ENCODE measurements at places on chromosomes 7 and 10. TPM values are rescaled to one million over a fixed set of nuclear protein-coding genes. Genes with fewer than 3 reads are reported as not detected.

DNA sequence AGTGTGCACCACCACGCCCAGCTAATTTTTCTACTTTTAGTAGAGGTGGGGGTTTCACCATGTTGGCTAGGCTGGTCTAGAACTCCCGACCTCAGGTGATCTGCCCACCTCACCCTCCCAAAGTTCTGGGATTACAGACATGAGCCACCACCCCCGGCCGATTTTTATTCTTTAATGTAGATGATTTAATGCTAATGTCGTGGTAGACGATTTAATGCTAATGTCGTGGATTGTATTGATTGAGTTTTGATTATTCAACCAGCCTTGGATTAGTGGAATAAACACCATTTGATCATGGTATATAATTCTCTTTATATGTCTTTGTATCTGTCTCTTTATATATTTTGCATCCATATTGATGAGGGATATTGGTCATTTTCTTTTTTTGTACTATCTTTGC, 52.6 kb downstream of the OGDH start:
- DNase-seq: no peak

DNA sequence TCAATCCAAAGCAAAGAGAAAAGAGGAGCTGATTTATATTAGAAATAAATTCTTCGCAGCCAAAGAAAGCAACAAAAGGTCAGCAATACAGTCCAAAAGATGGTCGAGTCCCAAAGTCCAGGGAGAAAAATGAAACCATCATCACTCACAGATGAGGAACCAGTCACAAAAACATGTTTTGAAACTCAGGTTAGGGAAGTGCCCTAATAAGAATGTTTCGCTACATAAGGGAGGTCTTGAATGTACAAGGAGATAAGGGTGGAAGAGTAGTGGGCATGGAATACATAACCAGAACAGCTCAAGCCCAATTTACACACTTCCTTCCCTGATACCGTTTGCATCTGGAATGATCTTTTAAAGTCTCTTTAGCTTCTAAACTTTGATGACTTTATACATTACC, 53.6 kb downstream of the VPS41 start:
- no peak for DNase-seq

NYAP1 gene
- polyA plus RNA-seq: 0.06 TPM

DNA sequence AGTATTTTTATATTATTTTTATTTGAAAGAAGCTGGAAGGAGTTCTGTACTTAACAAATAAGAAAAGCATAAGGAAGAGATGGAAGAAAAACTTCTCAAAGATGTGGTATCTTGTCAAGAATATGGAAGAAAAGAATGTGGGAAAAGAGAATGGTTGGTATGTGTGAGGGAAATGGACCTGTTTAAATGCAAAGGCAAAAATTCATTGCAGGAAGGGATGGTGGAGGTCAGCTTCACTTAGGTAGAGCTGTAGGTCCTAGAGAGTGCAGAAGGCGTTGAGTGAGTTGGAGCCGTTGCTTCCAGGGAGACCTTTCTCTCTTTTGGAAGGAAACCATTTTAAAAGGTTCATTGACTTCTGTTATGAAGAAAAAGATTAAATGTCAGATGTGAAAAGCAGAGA, 107.3 kb downstream of the EXOC4 start:
- no peak for DNase-seq

GRCh38 chr7:16062269-16062668, 359.1 kb downstream of the CRPPA start:
- peak; percentile 70 for DNase-seq

FRA10AC1 gene
- polyA plus RNA-seq: 21.6 TPM

DNA sequence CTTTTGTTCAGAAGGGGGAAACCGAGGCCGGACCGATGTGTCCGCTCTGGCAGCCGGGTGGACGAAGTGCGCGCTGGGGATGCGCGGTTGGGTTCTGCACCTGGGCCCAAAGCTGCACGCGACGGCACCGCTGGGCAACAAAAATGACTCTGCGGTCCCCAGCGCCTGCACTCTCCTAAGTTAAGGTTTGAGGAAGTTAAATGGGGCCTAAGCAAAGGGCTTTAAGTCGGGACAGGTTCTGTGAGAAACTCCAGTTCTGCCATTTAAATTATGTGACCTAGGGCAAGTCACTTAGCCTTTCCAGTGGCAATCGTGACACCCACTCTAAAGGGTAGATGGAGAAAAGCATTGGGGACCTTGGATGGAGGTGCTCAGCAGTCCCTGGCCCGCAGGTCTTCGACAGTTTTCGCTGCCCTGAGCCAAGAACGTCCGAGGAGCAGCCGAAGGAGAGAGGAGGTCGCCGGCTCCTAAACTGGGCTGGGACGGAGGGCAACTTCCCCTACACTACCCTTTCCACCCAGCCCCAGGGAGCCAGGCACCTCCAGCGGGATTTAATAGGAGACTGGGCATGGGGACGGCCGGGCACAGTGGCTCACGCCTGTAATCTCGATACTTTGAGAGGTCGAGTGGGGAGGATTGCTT, 534 bp upstream of the ACBD5 start:
- DNase-seq: peak; percentile 17
